Urinary bladder (tissue), 4 donors: ENCODE measurements at places on chromosomes 1 and 21. TPM values are rescaled to one million over a fixed set of nuclear protein-coding genes. Genes with fewer than 3 reads are reported as not detected.

DNA sequence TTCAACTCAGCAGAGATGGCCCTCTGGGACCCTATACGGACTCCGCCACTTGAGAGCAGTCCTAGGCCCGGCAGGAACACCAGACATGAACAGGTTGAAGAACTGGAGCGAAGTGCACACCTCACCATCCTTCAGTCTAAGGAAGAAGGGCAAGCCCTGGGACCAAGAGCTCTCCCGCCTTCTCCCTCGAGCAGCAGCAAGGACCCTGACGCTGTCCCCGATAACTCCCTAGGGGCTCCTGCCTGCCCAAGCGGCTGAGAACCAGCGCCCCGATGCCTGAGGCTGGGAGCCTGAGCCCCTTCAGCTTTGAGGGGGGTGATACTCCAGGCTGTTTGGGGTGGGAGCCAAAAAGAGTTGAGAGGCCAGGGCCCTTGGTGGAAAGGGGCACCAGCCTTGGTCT is 10.2 kb downstream of the TMEM81 start:
- no peak for DNase-seq

GRCh38 chr1:200275415-200275814 is 134.4 kb downstream of the ZNF281 start:
- DNase-seq: no peak

GRCh38 chr1:164671966-164672571 is 113.1 kb downstream of the PBX1 start:
- no peak for DNase-seq

GRCh38 chr1:23371987-23372880 is 2.6 kb upstream of the ZNF436 start:
- no peak for DNase-seq

- DNase-seq: no peak
Observed at GRCh38 chr1:84360316-84360715, 38.0 kb upstream of the DNASE2B start.

- DNase-seq: no peak
Observed at GRCh38 chr1:161379071-161379470, 11.4 kb upstream of the CFAP126 start.

DNA sequence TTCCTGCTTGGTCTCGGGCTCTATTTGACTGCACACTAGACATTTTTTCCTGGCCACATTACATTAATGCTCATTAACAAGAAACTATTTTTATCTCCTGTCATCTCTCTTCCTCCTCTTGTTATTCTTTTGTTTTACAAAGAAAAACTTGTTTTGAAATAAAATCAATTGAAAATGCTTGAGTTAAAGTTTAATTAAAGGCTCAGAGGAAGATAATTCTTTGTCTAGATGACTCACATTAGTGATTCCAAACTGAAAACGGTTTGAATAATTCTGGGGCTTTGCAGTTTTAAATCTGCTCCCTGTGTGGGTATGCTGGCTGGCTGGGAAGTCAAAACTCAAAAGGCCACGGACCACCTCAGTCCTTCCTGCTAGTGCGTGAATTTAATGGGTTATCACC is 29.6 kb downstream of the RGS5 start:
- no peak for DNase-seq

DNA sequence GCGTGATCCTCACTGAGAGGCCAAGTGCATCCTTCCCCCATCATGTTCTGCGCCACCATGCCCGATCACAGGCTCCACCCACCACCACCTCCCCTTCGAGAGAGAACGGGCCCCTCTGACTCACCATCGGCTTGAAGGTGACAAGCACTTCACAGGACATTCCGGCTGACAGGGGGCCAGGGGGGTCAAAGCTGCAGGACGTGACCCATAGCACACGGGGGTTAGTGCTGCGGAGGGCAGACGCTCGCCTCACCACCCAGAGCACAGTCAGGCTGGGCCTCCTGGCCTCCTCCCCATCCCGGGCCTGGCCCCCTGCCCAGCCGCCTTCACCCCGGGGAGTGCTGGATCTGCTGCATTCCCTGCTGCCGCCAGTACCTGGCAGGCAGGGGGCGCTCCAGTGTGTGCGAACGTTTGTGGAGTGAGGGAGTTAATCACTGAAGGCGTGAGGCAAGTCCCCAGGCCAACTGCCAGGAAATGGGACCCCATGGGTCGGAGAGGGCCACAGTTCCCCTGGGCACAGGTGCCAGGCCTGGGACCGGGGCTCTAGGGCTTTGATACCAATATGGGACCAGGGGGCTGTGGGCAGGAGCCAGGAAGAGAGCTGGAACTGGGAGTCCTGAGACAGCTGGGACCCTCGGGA is 40.9 kb upstream of the TMEM52 start:
- peak; percentile 60 for DNase-seq

GRCh38 chr1:202597090-202597761 is 113.0 kb downstream of the SYT2 start:
- no peak for DNase-seq

DNA sequence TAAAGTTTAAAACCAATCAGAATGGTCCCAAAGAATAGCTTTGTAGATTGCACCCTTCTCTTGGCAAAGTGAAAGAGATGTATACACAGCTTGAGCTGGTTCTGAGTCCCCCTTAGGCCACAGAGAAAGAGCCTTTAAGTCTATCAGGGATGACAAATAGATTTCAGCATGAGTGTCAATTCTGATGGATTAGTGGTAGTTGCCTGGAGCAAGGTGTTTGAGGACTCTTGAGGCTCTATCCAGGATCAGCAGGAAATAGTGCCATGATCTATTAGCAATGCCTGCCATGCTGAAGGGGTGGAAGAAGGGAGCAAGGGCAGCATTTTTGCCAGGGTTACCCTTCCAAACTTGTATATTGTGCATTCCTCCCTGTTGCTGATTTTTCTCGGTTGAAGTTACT is 116.6 kb downstream of the ATG4C start:
- DNase-seq: no peak

- peak; percentile 78 for DNase-seq
Observed at GRCh38 chr1:20589331-20590278, 708 bp downstream of the CDA start.

- no peak for DNase-seq
Observed at GRCh38 chr21:39321424-39321823, 8.0 kb upstream of the BRWD1 start.

DNA sequence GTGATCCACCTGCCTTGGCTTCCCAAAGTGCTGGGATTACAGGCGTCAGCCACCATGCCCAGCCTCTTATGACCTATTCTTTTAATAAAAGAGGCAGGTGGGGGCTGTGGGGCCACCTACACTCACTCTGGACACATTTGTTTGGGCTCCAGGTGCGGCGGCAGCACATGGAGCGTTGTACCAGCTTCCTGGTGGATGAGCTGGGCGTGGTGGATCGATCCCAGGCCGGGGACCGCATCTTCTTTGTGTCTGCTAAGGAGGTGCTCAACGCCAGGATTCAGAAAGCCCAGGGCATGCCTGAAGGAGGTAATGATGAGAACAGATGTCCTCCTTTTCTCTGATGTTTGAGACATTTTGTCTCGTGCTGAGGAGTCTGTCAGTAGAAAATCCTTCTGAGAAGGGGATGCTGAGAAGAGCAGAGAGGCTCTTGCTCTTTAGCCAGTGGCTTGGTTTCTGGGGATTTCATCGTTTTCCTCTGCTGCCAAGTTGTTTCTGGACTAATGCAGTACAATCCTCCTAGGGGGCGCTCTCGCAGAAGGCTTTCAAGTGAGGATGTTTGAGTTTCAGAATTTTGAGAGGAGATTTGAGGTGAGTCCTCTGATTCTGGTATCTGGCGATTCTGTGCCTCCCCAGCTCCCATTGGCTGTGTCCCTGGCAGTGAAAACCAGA is 17.9 kb upstream of the MIIP start:
- no peak for DNase-seq

DNA sequence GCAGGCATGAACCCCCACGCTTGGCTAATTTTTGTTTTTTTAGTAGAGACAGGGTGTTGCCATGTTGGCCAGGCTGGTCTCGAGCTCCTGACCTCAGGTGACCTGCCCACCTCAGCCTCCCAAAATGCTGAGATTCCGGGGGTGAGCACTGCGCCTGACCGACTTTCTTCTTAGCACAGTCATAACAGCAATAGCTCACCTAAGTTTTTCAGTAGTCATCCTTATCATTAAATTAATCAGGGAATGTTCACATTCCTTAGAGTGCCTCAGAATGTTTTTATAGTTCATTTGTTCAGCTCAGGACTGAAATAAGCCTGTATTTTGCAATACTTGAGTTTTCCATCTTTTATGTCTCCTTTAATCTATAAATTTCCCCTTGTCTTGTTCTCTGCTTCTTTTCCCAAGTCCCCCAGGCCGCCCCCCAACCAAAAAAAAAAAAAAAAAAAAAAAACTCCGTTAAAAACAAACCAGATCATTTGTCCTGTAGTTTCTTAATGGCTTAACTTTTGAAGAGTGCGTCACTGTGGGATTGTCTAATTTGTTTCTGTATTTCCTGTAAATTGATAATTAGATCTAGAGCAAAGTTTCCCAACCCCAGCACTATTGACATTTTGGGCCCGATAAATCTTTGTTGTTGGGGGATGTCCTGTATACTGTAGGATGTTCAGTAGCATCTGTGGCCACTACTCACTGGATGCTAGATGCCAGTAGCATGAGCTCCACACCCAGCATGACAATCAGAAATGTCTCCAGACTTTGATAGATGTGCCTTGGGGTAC is 120.7 kb downstream of the ITSN1 start:
- DNase-seq: no peak

DNA sequence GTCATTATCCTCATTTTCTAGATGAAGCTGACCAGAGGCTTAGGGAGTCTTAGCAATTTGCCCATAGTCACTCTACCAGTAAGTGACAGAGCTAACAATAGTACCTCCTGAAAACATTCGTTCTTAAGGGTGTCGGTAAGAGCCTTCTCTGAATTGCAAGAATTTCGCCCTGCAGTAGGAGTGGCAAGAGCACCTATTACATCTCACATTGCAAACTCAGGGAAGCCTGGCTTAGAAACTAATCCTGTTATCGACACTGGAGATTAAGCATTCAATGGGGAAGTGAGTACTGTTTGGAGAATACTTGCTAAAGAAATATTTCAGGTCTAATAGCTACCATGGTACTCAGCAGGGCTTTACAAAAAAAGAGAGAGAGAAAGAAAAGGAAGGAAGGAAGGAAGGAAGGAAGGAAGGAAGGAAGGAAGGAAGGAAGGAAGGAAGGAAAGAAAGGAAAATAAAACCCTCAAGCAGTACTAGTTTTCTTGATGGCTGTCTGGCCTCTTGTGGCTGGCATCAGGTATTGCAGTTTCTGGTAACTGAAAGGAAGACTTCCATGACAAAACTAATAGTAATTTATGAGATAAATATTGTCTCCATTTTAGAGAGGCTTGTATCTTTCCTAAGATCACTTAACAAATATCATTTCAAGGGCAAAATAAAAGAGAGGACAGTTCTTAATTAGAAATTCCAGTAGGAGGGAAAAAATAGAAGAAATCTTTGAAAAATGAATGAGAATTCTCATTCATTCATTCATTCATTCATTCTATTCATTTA is 10.4 kb downstream of the C1orf226 start:
- no peak for DNase-seq

DNA sequence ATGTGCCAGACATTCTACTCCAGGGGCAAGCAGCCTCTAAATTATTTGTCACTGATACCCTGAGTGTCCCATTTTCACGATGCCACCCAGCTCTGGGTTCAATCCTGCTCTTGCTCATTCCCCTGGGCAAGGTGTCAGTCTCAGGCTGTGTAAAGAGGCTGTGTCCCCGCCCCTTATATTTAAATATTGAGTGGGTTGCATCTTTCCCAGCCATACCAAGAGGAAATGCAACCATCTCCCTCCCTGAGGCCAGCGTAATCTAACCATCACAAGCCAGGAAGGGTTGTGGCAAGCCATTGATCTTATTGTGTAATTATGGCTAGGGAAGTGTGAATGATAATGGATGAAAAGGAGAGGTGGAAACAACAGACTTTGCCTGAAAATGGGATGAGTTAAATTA is 54.7 kb upstream of the CLDN14 start:
- no peak for DNase-seq

DNA sequence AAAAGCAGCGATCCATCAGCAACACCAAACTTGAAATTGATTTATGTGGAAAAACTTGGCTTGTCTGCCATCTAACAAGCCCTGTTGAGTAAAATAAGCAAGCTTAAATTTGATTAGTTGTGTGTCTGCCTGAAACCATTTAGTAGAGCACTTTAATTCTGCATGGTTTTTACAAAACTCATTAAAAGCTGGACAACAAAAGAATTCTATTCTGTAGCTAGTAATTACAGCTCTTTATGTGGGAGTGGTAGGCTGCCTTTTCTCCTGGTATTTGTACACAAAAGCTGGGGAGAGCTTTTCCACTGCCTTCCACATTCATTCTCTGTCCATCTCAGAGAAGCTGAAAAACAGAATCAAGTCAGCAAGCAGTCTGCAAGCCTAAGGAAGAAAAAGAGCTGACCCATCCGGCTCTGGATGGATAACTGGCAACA is 1.7 kb downstream of the ETS2 start:
- DNase-seq: no peak

DNA sequence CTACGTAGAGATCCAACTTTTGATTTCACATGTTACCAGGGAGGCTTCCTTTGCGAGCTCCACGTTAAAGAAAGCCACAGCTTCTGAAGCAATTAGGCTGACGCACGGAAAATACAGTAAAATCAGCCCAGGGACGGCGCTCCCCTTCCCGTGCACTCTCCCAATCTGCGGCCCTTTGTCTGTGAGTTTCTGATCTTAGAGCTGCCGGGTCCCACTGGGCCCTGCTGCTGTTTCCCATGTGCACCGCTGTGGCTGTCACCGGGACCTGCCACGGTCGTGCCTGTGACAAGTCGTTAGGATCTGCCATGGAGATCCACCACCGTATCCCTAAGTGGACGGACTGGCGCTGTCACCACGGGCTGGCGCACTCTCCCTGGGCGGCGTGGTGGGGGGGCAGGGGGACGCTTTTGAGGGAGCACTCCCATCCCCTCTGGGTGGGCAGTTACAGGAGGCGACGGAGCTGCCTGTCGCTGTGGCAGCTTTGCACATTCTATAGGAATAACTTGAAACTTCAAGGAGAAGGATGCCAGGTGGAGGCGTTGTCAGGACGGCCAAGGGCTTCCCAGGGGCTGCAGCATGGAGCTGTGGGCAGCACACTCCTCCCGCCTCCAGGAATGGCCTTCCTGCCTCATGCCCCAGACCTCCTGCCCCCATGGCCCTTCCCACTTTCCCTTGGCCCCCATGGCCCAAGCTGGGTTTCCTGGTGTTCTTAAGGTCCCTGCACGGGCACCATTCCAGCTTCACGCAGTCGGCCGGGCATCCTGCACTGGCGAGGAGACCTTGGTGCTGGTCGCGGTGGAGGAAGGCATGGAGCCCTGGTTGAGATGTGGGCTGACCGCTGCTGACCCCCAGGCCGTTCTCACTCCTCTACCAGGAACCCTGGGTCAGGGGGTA is 85.1 kb downstream of the PRDM16 start:
- DNase-seq: no peak

GRCh38 chr21:26070822-26071425 is 99.6 kb downstream of the APP start:
- DNase-seq: no peak

Gene AMY2A
- total RNA-seq: not detected

Gene KIAA0040
- 9.3 TPM for total RNA-seq

Gene KCNJ6
- 0.26 TPM for total RNA-seq

Gene S100A3
- total RNA-seq: not detected

Gene FHAD1
- 2.0 TPM for total RNA-seq

Gene ANKRD35
- 2.2 TPM for total RNA-seq

Gene SH3D21
- 3.5 TPM for total RNA-seq

Gene FOXD3
- total RNA-seq: 2.9 TPM

Gene FAM43B
- total RNA-seq: 1.1 TPM

Gene HSD11B1
- total RNA-seq: 1.2 TPM
